Effector CD8-positive, alpha-beta T cell (primary cell): ENCODE measurements at places on chromosomes 7 and 10.

- no peak for DNase-seq
Measured at GRCh38 chr10:100823194-100823593, 77.8 kb downstream of the PAX2 start.

GRCh38 chr7:128747327-128748079 lies 8.3 kb downstream of the CALU start:
- DNase-seq = no peak

GRCh38 chr10:33712825-33713224 lies 378.4 kb upstream of the NRP1 start:
- no peak for DNase-seq

- no peak for DNase-seq
Measured at GRCh38 chr7:2934211-2934731, 90.2 kb upstream of the GNA12 start.

DNA sequence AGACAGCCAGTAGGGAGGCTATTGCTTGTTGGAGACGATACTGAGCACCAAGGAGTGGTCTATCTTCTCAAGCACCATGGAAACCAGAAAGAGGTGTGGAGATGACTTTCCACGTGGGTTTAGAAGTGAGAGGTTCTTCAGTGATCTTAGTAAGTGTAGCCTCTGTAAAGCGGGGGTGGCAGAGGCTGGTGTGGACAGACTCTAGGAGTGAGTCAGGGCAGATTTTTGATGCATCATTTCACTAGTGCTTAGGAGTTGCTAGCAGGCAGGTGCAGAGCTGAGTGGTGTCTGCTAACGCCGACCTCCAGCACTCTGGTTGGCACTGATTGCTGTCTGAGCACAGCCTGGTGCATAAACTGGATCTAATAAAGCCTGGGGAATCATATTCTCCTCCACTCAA lies 78.4 kb upstream of the ADO start:
- DNase-seq = no peak

DNA sequence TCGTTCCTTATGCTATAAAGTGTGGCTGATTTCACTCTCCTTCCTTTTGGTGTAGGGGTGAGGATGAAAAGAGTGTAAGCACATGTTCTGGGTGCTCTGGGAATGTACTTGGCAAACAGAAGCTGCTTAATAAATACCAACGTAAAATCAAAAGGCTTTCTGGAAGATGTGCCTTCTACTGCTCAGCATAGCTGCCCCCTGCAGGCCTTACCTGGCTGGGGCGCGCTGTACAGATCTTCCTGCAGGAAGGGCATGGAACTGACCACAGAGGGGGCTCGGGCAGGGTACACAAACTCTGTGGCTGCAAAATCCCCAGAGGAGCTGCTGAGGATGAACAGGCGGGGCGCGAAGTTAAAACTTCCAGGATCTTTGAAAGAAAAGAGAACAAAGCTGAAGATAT lies 169.4 kb downstream of the SVIL start:
- DNase-seq = no peak

DNA sequence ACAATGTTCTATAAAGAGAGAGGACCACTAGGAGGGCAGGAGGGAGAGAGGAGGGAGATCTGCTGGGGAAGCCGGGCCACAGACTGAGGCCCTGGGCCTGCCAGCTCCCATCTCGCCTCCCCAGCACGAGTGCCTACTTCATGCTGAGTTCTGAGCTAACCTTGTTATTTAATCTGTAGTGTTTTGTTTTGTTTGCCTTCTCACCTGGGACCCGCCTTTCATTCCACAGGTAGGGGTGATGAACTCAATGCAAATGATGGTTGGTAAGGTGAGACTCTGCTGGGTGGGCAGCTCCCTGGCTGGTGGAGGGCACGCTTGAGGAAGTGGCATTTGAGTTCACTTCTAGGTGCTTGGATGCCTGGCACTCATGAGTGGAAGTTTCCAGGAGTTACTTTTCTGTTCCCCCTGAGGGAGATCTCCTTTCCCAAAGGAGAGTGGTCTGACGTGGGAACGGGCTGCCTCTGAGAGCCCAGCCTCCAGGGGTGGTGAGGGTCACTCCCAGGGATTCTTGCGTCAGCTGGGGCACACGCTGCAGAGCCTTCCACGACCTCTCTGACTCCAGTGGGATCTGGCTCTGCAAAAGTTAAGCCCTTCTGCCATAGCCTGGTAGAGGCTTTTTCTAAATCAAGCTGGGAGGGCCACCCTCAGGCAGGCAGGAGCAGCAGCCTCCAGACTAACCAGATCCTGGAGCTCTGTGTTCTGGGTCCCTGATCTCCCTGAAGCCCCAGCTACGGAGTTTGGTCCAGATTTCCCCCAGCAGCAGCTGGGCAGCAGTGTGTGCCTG lies 22.4 kb downstream of the UBTD1 start:
- DNase-seq = no peak

DNA sequence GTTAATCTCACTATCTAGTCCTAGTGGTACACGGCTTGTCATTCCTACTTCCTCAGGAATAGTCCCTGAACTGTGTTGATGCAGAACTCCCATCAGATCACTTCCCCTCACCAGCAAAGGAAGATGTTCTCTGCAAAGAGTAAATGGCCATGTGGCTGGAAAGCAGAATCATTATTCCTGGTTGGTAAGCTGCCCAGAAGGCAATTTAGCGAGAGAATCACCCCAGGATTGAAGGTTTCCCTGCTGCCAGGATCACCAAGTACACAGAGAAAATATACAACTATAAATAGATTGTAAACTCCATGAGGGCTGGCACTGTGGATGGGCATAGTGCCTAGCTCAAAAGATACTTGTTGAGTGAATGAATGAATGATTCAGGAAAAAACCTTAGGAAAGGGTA lies 115.0 kb downstream of the GFRA1 start:
- no peak for DNase-seq

DNA sequence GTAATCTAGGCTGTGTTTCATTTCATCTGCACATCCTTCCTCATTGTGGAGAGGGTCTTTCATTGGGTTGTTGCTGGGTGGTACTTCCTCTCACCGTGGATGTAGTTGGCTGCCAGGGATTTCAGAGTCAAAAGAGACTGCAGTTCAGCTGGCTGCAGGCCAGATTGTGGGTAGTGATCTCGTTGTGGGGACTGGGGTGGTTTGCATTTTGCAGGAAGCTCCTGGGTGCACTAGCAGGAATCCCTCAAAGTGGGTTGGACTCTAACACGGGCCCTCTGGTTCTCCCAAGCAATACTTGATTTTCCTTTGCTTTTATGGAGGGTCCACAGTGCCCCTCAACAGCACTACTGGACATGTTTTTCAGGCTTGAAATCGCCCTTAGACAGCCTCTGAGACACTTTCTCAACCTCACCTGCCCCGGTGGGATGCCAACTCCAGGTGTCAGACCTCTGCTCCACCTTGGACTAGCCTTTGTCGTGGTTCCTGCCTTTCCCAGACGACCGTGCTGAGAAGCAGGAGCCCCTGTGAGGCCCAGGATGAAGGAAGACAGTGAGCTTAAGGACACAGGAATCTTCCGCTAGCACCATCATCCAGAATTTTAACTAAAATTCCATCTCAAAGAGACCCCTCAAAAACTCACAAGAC lies 23.9 kb upstream of the ZNF273 start:
- no peak for DNase-seq

GRCh38 chr10:126185676-126186447 lies 202.4 kb downstream of the ADAM12 start:
- DNase-seq = no peak

GRCh38 chr10:83410570-83410969 lies 728.7 kb upstream of the GHITM start:
- no peak for DNase-seq

GRCh38 chr7:50531928-50532327 lies 33.3 kb downstream of the DDC start:
- no peak for DNase-seq

GRCh38 chr7:138278601-138279000 lies 181.5 kb upstream of the TRIM24 start:
- no peak for DNase-seq

DNA sequence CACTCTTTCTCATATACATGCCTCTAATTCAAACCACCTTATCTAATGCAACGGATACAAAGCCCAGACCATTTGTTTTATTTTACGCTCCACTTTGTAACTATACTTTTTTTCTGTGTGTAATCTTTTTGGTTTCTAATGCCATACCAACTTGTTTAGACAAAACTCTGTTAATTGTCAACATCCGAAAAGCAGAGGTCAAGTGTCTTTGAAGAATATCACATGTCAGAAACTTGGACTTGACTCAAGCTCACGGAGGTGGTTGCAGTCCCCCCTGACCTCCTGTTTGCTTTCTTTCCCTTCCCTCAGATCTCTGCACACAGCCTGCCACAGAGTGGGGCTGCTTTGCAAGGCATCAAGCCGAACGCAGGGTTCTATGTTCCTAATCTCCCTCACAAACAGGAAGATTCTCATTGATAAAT lies 698.9 kb downstream of the PARD3 start:
- DNase-seq = no peak

DNA sequence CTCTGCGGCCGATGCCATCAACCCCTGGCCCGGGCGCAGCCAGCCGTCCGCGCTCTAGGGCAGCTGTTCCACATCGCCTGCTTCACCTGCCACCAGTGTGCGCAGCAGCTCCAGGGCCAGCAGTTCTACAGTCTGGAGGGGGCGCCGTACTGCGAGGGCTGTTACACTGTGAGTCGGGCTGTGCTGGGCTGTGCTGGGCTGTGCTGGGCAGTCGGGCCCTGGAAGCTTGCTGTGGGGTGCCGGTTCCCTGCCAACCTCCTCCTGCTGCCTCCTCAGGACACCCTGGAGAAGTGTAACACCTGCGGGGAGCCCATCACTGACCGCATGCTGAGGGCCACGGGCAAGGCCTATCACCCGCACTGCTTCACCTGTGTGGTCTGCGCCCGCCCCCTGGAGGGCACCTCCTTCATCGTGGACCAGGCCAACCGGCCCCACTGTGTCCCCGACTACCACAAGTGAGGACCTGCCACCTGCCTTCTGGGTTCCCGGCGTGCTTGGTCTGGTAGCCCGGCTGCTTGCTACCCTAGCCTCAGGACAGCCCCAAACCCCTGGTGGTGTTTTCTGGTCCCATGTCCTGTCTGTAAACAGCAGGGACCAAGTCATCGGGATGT lies 7.5 kb downstream of the ZYX start:
- DNase-seq = no peak

DNA sequence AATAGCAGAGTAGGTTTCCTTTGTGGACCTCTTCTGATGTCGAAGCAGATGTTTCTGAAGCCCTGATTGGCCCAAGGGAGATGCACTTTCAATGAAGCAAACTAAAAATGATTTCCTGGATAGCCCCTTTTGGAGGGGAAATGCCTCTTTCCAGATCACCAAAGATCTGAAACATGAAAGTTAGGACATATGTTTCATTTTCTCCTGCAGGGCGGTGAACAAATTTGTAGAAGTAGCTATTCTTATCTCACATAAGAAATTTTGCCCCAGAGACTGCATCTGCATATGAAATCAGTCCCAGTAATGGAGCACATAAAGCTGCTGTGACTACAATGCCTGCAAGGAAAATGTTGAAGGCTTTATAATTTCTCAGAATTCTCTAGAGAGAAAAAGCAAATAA lies 56.0 kb downstream of the THSD7A start:
- DNase-seq = no peak

DNA sequence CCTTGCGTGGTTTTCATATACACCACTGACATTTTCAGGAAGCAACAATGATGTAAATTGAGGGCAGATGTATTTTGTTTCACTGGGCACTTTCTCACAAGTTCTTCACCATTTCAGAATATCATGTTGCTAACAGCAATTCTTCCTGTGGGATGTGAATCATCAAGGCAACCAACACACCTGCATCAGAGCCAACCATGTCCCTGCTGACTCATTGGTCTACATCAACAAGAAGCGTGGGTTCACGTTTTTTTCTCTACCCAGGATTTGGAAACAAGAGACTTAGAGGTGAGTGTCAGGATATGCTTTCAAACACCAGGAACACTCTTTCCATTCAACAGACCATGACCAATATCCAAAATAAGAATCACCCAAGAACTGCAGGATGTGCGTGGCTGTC lies 203.9 kb downstream of the TEX36 start:
- no peak for DNase-seq

DNA sequence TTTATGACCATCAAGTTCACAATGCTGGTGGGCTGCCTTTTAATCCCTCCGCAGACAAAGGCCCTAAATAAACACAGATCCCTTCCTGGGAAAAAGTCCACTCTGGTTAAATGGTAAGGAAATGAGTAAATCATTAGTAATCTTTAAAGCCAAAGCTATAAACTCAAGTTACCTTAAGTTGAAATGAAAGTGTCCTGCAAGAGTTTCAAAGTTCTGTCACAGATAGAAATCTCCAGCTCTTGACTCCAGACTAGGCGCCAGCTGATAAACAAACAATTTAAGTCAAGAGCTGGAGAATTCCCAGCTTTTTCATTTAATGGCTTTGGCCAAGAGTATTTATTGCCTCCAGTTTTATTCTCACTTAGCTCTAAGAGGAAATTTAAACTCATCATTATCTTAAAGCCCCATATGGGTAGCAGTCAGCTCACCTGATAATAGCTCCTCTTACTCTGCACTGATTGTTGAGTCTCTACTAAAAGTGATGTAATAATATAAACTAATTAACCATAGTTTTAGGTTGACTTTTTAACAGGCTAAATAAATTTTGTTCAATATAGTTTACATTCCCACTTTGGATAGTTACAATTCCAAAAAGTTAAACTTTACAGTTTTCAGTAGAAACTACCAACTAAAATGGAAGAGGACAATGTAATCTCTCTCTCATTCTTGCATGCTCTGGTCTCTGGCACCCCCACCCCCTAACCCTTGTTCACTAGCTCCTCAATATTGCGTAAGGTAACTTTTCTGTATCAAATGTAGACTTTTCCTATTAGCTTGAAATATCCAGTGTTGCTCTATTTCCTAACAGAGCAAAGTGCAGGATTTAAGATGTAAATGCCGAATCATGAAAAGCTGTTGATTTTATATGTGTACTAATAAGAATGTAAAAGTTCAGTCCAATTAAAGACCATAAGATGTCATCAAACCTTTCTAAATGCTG lies 56.1 kb downstream of the HIBADH start:
- DNase-seq = no peak

- DNase-seq = no peak
Measured at GRCh38 chr10:5897053-5897340, 7.0 kb downstream of the FBH1 start.

DNA sequence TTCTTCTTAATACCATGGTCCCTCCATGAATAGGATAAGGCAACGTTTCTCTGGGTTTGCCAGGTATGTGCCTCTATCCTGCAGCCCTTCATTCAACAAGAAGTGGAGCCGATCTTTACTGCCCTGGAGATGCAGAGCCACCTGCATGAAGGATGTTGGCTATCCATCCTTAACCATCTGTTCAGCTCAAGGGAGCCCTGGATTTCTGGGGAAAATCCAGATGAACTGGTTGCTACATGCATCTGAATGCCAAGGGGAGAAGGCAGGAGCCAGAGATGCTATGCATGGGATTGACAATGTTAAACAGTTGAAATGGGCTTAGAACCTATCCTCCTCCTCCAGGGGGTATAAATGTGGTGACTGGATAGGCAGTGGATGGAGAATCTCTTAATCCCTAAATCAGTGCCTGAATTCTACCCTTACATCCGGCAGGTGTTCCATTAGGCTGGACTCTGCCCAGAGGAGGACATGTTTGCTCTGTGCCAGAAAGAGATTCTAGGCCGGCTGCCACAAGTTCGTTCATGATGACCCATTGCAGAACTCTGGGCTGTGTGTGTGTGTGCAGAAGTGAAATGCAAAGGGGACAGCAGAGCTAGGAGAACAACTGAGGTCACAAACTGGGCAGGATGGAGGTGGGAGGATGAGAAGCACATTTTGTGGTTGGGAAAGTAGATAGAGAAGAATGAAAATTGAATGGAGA lies 15.6 kb downstream of the CPED1 start:
- no peak for DNase-seq
